SK-N-DZ (cell line): ENCODE measurements at places on chromosomes 7 and 10.

GRCh38 chr7:103121641-103122040, 27.3 kb downstream of the NAPEPLD start:
- no peak for DNase-seq

GRCh38 chr10:70309661-70310060, 25.9 kb upstream of the NPFFR1 start:
- DNase-seq, result no peak

DNA sequence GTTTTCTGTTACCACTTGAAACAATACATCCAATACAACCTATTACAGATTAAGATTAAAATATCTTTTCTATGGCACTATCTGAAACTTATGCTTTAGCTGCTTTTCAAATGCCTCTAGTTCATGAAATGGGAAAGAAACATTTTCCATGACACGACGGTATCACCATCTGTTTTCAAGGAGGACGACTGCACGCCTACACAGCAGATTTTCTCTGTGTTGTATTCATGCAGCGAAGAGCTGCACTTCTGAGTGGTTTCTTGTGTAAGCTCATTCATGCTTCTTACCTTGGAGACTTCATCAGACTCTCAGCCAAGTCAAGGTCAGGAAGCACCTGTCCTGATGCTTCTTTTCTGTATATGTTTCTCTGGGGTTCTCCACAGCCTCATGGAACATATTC, 179.2 kb downstream of the DYNC1I1 start:
- no peak for DNase-seq

DNA sequence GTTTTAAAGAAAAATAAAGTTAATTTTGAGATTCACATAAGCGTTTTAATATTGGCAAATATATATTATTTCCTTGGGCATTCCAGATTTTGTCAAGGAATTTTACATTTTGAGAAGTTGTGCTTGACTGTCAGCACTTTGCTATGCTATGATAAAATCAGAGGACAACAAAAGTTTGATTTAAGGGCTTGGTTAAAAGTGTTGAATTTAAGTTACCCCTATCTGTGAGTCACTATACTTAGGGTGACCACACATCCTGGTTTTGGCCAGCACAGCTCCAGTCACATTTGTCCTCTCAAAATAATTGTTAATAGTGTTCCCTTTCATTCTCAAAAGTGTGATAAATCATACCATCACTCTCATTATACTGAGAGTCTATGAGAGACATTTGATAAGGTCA, 34.2 kb upstream of the ANK3 start:
- no peak for DNase-seq

DNA sequence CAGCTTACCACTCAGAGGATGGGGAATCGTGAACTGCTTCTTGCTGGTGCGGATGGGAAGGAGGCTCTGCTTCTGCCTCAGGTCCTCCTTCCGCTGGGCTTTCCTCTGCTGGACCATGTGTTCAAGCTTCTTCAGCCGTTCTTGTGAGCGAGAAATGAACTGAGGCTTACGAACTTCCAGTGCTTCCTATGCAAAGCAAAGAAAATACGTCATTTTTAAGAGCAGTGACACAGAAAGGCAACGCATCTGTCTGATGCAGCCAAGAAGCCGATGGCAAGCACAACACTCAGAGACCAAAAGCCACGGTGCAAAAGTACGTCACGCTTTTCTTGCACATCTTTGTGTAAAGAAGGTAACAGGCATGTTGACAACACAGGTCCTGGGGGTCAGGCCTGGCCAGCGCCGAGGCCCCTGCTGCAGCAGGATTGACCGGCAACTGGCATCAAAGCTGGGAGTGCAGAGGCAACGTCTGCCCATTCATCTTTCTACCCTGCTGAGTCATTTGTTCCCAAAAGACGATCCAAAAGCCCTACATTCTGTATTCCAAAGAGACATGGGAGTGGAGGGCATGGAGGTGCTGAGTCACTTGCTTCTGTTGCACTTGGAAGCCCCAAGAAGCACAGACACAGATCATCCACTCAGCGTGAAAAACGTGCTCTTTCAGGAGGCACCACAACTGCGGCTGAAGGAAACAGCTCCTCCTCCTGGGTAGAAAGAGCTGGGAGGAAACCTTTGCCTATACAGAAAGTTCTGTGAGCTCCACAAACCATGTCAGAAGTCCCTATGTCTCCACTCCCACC, 71.0 kb upstream of the ADAM12 start:
- no peak for DNase-seq

- no peak for DNase-seq
Observed at GRCh38 chr7:132063800-132064199, 507.4 kb upstream of the PODXL start.

GRCh38 chr7:49243521-49243920, 319.2 kb downstream of the CDC14C start:
- DNase-seq, result no peak
